ENCODE measurements at places on chromosomes 6 and 20.

DNA sequence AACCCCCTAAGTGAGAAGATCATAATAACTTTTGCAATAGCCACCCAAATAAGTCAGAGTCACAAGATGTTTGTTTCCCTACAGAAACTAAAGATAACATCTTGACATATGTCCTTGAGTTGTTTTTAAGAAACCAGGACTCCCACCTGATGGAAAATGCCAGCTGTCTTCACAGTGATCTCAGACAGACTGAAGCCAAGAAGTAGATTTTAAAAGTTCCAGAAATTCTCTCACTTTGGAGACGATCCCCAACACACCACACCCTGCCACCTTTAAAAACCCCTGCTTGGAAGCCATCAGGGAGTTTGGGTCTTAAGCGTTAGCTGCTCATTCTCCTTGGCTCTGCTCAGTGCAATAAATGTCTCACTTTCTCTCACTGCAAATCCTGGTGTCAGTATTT is 63.0 kb downstream of the GPR6 start:
- no peak for DNase-seq

- DNase-seq = no peak
These were observed 632.8 kb downstream of the HDGFL1 start for GRCh38 chr6:23202207-23202606.

- no peak for DNase-seq
These were observed 739 bp downstream of the CTSZ start for GRCh38 chr20:59006167-59006863.

GRCh38 chr6:147226163-147226724 is 22.0 kb downstream of the STXBP5 start:
- no peak for DNase-seq

GRCh38 chr6:89887452-89888137 is 6.7 kb upstream of the GJA10 start:
- no peak for DNase-seq

- DNase-seq = no peak
These were observed 2.2 kb downstream of the PRRC2A start for GRCh38 chr6:31622684-31623091.

GRCh38 chr6:138157986-138158638 is 3.6 kb upstream of the ARFGEF3 start:
- no peak for DNase-seq

DNA sequence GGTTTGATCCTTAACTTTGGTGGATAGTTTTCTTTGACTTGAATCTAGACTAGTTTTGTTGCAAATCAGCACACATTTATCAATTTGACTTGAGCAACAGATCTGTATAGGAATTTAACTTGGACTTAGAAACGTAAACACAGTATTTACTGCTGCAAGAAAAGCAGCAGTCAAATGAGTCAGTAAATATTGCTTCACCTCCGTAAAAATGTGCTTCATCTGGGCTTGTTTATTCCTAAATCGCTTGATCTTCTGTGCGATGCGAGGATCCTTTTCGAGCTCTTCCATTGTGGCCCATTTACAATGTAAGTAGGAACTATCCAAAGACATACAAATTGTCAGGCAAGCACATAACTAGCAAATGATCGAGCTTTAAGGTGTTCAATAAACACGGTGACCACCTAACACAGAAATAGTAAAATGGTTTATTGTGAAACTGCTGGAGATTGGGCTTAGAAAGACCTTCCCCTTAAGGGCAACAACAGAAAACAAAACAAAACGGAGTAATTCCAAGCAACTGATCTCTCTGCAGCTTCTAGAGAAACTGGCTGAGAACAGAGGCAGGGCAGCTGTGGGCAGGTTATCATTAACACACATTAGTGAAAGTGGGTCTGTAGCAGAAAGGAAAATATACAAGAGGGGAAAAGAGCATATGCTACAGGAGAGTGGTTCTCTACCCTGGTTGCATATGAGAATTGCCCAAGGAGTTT is 120.8 kb downstream of the CHD6 start:
- no peak for DNase-seq

GRCh38 chr6:45630801-45631200 is 253.1 kb upstream of the SUPT3H start:
- no peak for DNase-seq

- no peak for DNase-seq
These were observed 33.6 kb downstream of the TMX4 start for GRCh38 chr20:7985916-7986315.

DNA sequence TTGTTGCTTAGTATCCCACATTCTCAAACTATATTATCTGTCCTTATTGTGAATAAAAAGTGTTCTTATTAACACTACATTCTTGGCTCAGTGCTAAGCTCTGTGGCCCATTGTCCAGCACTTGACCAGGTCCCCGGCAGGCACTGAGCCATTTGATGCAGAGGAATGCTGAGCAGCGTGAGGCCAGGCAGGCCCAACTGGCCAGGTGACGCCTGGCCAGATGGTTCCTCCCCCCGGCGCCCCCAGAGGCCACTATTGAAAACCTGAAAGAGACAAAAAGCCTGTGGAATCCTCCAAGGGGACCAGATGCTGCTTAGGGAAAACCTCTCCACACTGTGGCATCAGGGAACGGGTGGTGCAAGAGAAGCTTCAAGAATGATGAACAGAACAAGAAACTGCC is 597.5 kb upstream of the JAG1 start:
- DNase-seq = no peak

DNA sequence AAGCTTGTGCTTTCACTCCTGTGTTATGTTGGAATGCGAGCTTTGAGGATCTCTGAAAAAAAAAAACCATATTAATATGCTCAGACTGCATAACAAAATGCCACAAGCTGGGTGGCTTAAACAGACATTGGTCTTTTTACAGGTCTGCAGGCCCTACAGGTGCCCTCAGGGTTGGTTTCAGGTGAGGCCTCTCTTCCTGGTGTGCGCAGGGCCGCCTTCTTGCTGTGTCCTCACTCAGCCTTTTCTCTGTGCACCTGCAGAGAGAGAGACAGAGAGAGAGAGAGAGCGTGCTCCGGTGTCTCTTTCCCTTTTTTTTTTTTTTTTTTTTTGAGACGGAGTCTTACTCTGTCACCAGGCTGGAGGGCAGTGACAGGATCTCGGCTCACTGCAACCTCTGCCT is 114.1 kb upstream of the SNX9 start:
- no peak for DNase-seq

GRCh38 chr20:48431653-48432493 is 395.9 kb downstream of the PREX1 start:
- no peak for DNase-seq

- no peak for DNase-seq
These were observed 255.6 kb downstream of the MAFB start for GRCh38 chr20:40433341-40433861.

DNA sequence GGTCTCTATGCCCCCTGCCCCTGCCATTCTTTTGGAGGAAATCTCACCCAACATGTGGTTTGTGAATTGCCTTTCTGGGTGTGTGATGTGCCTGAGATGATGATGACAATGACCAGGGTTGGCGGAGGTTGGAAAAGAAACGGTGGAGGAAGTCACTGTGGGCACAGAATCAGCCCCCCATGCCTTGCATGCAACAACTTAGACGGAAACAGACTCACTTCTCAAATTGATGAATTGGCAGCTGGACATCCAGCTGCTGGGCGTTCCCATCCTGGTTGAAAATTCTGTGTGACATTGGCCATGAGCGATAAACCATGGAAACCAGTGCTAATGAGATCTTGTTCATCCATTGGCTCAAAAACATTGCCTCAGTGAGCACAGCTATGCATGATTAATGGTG is 95.8 kb upstream of the LY86 start:
- no peak for DNase-seq

DNA sequence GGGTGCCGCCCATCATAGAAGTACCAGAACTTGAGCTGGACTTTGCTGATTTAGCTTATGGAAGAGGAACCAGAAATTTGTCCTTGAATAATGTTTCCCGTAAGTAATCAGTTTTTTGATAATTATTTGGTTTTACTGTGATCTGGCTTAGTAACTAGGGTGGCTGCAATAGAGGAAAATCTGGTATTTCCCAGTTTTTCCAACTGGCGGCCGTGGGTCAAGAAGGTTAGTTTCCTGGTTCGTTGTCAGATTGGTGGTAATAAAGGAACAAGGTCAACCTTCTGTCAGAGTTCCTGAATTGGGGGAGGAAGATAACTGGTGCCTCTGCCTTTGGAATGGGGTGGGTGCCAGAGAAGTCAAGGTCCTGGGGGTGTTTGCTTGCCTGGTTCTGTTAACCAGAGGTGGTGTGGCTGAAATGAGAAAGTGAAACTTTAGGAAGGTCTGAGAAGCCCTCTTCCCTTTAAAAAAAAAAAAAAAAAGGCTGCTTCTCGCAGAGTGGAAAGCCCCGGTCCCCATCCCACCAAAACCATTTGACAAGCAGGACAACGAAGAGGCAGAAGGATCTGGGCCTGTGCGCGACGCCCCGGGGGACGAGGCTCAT is at the start of gene CALHM6:
Gene CALHM6, plus strand, starts transcription at position 45 of the 601 bp plus-strand sequence. Its CDS starts 555 bp downstream, at position 600.
- DNase-seq = no peak

DNA sequence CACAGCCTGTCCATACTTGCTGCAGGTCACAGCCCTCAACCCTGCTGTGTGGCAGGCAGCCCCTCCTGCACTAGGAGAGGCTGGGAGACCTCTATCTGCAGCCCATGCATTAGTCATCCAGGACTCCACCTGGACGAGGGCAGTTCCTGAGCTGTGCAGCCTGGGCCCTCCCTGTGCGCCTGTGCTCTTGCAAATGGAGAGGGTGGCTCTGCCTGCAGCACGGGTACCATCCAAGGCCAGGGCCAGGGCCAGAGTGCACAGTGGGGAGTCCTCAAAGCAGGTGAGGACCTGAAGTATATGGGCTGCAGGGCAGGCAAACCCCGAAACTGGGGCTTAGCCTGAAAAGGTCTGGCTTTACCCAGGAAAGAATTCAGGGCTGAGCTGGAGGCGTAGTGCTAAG is 89.8 kb upstream of the PHACTR3 start:
- no peak for DNase-seq

GRCh38 chr6:47353871-47354270 is 44.2 kb upstream of the TNFRSF21 start:
- no peak for DNase-seq

DNA sequence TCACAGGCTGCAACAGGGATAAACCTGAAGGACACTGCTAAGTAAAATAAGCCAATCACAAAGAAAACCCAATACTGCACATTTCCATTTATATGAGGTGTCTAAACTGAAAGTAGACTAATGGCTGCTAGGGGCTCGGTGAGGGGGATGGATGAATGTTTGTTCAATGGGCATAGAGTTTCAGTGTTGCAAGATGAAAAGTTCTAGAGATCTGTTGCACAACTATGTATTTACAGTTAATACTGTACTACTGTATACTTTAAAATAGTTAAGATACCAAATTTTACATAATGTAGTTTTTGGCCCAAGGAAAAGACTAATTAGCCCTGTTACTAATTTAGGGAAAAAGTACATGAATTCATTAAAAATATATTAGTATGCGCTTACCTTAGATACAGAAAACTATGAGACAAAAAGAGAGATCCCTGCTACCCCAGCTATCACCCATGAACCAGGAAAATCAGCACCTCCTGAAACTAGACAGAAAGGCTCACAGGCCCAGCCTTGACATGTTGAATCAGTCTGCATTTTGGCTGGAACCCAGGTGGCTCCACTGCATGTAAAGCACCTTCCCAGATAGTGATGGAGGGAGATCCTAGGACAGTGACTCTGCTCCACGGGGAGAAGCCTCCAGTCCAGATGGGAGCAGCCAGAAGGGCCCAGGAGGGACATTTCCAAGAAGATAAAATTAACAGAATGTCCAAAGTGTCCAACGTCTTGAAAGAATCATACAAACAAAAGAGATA is 16.1 kb downstream of the HLA-F start:
- DNase-seq = no peak

DNA sequence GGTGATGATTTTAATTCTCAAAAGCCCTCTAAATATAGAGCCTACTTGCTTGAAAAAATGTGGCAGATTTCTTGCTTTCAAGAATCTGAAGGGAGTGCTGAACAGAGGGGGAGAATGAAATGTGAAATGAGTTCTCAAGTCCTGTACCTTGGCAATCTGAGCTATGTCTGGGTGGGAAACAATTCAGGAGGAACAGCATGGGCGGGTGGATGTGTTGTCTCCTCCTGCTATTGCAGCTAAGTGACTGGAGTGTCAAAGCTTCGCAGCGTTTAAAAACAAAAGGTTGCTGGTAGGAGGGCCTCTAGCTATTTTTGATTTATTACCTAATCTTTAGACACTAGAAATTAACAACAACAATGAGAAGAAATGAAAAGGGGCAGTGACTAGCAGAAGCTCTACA is 102.5 kb upstream of the ARG1 start:
- DNase-seq = no peak

- DNase-seq = no peak
These were observed 996.8 kb upstream of the CITED2 start for GRCh38 chr6:140370976-140371870.

- DNase-seq = no peak
These were observed 11.7 kb downstream of the TFEB start for GRCh38 chr6:41723530-41724227.

- DNase-seq = no peak
These were observed 367.2 kb downstream of the EPM2A start for GRCh38 chr6:145368075-145368474.

GRCh38 chr6:157660414-157660813 is 162.6 kb upstream of the SNX9 start:
- DNase-seq = no peak
